Right renal pelvis (tissue), 4 donors: ENCODE measurements at places on chromosomes 3 and 15. TPM values are rescaled to one million over a fixed set of nuclear protein-coding genes. Genes with fewer than 3 reads are reported as not detected.

GRCh38 chr15:33163816-33164215, 30.7 kb downstream of the FMN1 start:
- no peak for DNase-seq

GRCh38 chr3:36957862-36958686, 13.2 kb upstream of the TRANK1 start:
- DNase-seq, result no peak

- no peak for DNase-seq
Observed at GRCh38 chr15:80694611-80695098, 455 bp upstream of the ABHD17C start.

GRCh38 chr15:39332846-39333245, 248.0 kb upstream of the THBS1 start:
- no peak for DNase-seq

- DNase-seq, result no peak
Observed at GRCh38 chr3:135238236-135238830, 443.3 kb downstream of the EPHB1 start.

GRCh38 chr3:1666865-1667264, 431.8 kb upstream of the CNTN4 start:
- DNase-seq, result no peak

GRCh38 chr15:99283717-99284116, 32.4 kb downstream of the LRRC28 start:
- no peak for DNase-seq

DNA sequence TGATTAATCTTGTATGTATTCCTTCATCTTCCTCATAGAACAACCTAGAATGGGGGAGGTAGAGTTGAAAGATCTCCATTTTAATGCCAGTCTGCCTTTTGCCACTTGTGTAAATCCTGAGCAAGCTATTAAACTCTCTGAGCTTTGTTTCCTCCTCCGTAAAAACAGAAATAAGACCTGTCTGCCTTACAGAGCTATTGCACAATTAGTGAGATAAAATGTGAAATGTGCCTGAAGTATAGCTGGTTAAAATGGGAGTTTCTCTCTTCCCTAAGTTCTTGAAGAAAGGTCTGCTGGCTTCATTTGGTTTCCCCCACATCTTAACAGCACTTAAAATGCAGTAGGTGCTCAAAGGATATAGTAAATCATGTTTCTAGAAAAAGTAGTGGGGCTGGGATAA, 19.0 kb downstream of the ALDH1A2 start:
- DNase-seq, result no peak

DNA sequence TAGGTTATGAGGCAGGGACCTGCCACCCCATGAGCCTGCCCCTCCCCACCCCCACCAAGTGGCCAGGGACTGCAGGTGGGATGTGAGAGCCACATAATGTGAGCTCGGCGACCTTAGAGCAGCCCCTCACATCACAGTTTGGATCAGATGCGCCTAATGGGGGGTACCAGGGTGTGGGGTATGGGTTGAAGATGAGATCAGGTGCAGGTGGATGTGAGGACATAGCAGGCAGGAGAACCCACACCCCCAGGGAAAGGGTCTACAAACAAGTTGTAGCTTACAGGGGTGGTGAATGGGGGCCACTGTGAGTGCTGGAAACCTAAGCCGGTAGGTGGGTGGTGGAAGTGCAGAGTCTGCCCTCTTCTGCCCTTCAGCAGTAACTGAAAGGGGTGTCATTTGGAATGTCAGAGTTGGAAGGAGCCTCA, 94.0 kb downstream of the CORO2B start:
- no peak for DNase-seq

DNA sequence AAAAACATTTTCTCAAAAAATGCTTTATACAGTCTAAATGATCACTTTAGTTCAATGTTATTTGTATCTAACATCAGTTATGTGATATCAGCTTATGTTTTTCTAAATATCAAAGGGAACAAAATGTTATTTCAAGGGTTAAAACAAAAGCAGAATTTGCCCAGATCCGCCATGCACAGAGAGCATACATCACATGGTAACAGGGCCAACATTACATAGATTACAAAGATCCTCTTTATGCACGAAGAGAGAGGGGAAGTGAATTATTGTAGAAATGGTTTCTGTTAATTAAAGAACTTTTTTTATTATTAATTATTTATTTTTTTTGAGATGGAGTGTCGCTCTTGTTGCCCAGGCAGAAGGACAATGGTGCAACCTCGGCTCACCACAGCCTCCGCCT, 100.8 kb upstream of the MME start:
- no peak for DNase-seq

- DNase-seq, result no peak
Observed at GRCh38 chr3:167502401-167502800, 28.6 kb upstream of the SERPINI2 start.

- DNase-seq, result peak; percentile 82
Observed at GRCh38 chr15:52679232-52680040, at the start of gene ATOSA. TSS of gene ATOSA (minus strand) at chr15:52679388. CDS start at chr15:52678021, 1,367 bp downstream.

DNA sequence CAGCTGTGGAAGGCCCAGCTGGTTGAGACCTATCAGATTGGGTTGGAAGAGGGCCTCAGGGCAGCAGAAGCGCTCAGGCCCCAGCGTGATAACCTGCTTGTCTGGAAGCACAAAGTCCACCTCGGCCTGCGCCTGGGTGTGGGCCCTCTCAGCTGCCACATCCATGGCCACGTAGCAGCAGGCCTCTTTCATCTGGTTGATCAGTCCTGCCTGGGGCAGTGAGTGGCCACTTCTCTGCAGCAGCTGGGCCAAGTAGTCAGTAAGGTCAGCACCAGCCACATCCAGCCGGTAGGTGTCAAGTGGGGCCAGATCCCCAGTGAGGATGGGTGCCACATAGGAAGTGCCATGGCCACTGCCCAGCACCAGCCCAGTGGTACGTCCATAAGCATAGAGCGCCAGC, 3.9 kb upstream of the CAMKV start:
- no peak for DNase-seq

DNA sequence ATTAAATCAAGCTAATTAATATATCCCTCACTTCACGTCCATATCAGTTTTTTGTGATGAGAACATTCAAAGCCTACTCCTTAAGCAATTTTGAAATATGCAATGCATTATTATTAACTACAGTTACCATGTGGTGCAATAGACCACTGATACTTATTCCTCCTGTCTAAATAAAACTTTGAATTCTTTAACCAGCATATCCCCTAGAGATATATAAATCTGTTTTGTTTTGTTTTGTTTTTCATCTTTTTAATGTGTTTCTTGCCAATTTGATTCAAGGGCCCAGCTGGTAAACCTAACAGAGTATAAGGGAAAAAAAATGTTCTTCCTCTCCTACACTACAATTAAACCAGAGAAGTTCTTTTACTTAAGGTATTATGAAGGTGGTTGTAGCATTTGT, 524.2 kb downstream of the NAALADL2 start:
- no peak for DNase-seq

DNA sequence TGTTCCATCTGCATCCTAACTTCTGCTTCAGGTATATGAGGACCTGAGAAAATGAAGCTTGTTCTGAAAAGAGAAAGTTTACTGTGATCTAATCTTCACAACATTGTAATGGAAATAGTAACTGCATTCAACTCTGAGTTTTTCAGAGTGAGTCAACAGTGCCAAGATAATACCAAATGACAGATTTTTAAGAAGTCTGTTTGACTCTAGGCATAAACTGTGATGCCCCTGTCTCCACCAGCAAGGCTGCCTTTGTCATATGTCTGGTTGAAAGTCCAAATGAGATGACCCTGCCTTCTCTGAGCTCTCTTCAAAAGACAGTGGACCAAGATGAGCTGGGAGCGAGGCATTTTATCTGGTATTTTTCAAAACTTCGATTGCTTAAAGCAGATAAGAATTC, 44.8 kb upstream of the B3GNT5 start:
- no peak for DNase-seq

DNA sequence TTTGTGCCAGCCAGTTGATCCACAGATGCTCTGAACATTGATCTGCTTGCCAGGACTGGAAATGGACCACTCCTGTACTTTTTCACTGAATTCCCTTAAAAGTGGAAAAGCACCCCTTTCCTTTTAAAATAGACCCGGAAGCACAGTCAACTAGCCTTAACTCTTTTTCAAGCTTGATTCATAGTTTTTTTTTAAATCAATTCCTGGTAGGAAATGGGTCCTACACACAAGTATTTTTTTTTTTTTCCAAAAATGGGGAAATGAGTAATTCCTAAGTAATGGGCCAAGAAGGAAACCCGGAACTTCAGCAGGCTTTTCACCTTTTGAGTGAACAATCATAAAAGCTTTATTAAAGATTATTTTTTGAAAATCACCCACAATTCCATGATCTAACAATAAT, 234.4 kb upstream of the ADAMTS9 start:
- no peak for DNase-seq

DNA sequence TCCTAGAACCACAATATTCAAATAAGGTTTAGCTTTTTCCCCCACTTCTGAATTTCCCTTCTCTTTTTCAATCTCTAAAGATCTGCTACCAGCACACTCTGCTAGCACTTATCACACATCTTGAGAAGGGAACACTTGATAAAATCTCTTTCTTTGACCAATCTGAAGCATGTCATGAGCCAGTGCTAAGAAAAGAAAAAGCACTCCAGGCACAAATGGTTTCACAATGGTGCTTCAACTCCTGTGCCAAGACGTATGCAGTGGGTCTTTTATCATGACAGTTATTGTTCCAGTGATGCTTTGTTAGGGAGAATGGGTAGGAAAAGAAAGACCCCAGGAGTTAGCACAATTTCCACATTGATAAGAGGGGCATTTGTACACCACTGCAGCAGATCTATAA, 248.4 kb downstream of the ZNF385D start:
- DNase-seq, result no peak

GRCh38 chr3:22156868-22157267, 405.9 kb upstream of the ZNF385D start:
- no peak for DNase-seq

GRCh38 chr15:69131362-69132220, 28.8 kb upstream of the GLCE start:
- DNase-seq, result no peak

GRCh38 chr3:173799060-173799816, 401.7 kb downstream of the NLGN1 start:
- no peak for DNase-seq

GRCh38 chr3:147655236-147655635, 246.1 kb downstream of the ZIC1 start:
- DNase-seq, result no peak

- no peak for DNase-seq
Observed at GRCh38 chr15:98812716-98813446, 164.5 kb downstream of the IGF1R start.

The PODXL2 gene
- polyA plus RNA-seq, result 52.1 TPM

The IQCH gene
- 8.6 TPM for polyA plus RNA-seq

The KCNAB1 gene
- 3.2 TPM for polyA plus RNA-seq

The VWA5B2 gene
- polyA plus RNA-seq, result 2.5 TPM

The PPIP5K1 gene
- 19.3 TPM for polyA plus RNA-seq

The CELSR3 gene
- polyA plus RNA-seq, result 1.0 TPM

The MNS1 gene
- 30.0 TPM for polyA plus RNA-seq

The EFCAB12 gene
- 3.4 TPM for polyA plus RNA-seq

The AHSG gene
- 0.38 TPM for polyA plus RNA-seq

The CCR9 gene
- 0.22 TPM for polyA plus RNA-seq

The APOD gene
- polyA plus RNA-seq, result 4.3 TPM

The SSUH2 gene
- 4.1 TPM for polyA plus RNA-seq

The AADAC gene
- 0.10 TPM for polyA plus RNA-seq

The CELF6 gene
- polyA plus RNA-seq, result 5.2 TPM
